ENCODE measurements at places on chromosomes 3 and 15.

DNA sequence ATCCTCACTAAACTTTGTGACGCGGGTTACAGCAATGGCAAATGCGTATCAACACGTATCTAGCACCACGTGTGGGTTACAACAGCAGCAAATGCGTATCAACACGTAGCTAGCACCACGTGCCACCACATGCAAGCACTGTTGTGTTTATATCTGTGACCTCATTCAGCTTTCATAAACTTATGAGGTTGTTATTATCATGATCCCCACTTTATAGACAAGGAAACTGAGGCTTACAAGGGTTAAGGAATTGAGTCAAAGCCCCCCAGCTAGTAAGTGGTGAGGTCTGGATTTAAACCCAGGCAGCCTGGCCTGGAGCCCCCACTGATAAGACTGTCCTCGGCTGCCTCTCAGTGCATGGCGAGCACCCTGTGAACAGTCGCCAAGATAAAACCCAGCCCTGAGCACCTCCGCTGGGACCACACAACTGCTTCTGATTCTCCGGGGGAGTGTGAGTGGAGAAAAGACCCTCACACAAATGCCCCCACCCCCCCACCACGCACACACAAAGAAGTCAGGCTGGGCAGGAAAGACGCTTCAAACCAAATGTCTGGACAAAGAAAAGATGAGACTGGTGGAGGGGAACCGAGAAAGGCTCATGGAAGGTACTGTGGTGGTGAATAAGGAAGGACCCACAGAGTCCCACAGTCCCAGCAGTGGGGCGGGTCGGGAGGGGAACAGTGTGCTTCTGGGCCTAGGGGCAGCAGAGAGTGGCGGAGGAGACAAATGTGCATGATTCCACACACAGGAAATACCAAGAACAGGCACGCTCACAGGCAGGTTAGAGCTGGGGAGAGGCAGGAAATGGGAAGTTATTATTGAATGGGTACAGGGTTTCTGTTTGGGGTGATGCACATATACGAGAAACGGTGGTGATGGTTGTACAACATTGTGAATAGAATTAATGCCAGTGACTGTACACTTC is 173.4 kb downstream of the XXYLT1 start:
- no peak for DNase-seq

DNA sequence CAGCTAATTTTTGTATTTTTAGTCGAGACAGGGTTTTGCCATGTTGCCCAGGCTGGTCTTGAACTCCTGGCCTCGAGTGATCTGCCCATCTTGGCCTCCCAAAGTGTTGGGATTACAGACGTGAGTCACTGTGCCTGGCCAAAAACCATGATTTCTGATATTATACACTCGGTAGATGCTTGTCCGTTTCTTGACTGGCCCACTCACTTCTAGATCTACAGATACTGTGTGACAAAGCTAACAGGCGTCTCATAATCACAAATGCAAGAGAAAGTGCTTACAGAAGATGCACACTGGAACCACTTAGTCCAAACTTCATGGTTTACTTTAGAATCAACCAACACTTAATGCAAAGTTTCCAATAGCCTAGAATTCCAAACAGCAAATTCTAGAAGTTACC is 8.4 kb downstream of the PROK2 start:
- DNase-seq, result no peak

GRCh38 chr3:150544726-150545125 is 1.6 kb downstream of the SERP1 start:
- DNase-seq, result no peak

DNA sequence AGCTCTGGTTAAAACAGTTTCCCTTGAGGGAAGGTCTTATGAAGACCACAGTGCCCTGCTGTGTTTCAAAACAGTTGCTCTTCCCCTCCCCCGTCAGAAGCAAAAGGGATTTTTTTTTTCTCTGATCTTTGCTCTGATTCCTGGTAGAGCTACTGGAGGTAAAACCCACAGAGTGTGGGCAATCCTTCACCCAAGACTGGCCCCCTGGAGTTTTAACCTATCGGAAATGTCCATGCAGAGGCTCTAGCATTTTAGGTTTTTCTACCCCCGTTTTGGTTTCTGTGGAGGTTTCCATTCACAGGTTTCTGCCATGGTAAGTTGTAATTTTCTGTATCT is 27.7 kb downstream of the GRM2 start:
- no peak for DNase-seq

DNA sequence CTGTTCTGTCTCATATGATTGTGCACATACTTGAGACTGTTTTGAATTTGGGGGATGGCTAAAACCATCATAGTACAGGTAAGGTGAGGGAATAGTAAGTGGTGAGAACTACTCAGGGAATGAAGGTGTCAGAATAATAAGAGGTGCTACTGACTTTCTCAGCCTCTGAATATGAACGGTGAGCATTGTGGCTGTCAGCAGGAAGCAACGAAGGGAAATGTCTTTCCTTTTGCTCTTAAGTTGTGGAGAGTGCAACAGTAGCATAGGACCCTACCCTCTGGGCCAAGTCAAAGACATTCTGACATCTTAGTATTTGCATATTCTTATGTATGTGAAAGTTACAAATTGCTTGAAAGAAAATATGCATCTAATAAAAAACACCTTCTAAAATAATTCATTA is 5.1 kb downstream of the CCR5 start:
- DNase-seq, result no peak

DNA sequence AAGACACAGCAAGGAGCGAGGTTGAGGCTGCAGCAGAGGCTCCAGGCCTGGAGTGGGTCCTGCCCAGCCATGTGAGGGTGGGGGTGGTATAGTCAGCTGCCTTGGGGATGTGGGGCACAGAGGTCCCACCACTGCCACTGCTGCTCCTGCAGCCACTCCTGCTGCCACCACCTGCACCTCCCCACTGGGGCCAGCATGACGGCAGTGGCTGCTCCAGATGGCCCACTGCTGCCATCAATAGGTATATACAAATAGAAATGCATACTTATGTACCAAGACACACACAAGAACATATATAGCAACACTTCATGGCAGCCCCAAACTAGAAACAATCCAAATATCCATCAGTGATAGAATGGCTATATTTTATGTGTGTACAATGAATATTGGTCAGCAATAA is 10.0 kb upstream of the TOP2B start:
- no peak for DNase-seq

Data from non-pigmented ciliary epithelial cell (primary cell).